ENCODE measurements at places on chromosomes 5 and 9.

GRCh38 chr5:158958021-158958994, 141.4 kb downstream of the EBF1 start:
- no peak for DNase-seq

DNA sequence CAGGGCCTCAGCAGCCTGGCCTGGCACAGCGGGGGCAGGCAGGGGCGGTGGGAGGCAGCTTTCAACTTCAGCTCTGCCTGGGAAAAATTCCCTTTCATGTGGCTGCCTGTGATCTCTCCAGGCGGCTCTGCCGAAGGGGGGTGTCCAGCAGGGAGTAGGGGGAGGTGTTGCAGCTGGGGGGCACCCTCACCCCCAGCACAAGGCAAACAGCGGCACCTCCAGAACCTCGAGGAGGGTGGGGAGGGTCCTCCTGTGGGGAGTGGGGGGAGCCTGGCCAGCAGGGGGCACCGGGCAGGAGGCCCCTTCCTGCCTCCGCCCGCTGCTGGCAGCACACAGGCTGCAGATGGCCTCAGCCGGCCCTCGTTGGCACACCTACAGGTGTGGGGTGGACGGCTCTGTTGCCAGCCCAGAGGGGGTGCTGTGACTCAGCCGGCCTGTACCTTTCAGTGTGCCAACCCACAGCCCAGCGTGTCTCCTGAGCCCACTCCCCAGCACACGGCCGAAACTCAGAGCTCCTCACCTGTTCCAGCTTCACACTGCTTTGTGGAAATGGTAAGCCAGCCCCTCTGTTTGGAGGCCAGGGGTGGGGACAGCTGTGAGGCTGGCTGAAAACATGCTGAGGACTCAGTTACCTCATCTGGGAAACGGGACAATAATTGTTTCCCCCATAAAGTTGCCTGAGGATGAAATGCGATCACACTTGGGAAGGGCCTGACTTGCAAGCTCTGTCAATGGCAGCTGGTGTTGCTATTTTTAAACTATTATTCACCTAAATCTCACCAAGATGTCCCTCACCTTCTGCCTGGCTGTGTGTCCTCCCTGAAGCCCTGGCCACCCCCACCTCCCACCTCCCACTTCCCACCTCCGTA, 37.0 kb downstream of the CXXC5 start:
- DNase-seq: no peak

DNA sequence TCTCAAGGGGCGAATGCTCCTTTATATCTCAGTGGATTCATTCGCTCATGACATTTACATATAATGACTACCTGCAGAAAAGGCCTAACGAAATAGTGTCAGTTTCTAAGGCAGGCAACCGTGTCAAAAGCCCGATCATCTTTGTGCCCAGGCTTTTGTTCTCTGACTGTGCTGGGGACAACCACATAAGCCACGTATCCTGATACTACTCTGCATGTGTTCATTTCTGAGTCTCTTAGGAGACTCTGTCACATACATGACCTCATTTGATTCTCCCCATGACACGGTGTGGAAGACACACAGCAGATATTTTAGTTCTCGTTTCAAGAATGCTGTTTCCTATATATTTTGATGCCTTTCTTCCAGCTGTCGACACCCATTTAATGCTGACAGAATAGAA, 598.5 kb downstream of the BNC2 start:
- DNase-seq: no peak

DNA sequence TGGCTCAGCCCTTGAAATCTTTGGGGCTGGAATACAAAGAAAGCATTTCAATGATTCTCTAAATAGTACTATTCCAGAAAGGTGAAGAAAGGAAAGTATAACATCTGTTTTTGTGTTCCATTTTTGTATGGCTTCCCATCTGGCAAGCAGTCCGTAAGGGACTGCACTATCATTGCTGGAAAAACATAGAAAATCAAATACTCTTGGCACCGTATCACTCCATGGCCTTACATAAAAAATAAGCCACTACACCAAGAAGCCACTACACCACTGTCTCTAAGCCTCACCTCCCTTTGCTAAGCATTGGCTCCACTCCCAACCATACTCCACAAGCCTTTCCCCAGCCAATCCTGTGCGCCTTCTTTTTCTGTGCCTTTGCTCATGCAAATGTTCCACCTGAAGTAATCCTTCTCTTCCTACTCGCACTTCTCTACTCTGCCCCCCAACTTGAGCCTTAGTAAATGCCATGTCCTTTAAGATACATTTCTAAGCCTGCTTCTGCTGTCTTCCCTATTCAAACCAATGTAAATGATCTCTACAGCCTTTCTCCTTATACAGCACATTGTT, 454.6 kb upstream of the TUSC1 start:
- no peak for DNase-seq

GRCh38 chr5:101212942-101213514, 309.9 kb upstream of the ST8SIA4 start:
- DNase-seq: no peak

DNA sequence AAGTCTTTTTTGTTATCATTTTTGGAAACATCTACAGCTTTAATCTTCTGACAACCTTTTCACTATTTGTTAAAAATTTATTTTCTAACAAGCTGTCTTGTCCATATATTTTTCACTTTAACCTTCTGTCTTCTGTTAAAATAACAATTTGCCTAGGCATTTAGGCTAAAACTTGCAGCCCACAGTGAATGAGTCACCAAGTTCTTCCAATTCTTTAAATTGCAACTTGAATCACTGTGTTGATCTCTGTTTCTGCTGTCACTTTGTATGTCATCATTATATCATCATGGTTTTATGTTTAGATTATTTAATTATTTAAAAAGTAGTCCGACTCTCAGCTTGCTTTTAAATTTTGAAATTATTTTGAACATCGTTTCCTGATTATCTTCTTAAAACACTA, 473.8 kb upstream of the PTPRD start:
- DNase-seq: no peak

GRCh38 chr9:36424289-36425055, 24.4 kb upstream of the RNF38 start:
- DNase-seq: no peak

DNA sequence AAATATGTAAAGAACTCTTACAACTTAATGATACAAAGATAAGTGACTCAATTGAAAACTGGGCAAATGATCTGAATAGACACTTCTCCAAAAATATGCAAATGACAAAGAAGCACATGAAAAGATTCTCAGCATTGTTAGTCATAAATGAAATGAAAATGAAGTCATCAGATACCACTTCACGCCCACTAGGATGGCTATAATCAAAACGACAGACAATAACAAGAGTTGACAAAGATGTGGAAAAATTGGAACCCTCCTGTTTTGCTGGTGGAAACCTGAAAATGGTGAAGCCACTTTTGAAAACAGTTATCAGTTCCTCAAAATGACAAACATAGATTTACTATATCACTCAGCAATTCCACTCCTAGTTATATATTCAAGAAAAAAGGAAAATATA, 7.9 kb upstream of the SYK start:
- DNase-seq: no peak

DNA sequence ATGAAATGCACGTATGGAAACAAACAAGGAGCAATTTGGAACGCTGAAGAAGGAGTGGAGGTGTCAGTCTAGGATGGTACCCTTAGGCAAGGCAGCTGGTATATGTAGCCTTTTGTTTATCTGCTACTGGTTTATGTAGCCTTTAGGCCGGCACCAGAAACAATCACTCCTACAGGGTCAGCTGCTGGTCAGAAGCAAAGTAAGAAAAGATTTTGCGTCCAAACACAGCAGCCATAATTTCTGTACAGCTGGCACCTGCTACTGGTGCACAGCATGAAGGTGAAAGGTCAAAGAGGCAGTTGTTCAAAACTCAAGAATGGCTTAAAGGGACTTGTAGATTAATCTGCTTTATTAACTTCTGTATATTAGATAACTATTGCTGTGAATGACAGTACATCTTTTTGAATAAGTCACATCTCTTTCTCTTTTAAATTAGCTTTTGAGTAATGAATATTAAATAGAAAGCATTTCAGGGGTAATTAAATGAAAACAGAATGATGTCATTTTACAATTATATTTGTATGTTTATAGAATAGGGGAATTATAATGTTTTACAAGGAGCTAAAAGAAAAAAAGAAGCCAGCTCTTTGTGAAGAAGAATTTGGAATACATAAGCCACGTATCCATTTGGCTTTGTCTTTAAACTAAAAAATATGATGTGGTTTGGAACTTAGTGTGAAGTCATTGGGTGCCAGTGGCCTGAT, 33.1 kb upstream of the TLX3 start:
- no peak for DNase-seq

DNA sequence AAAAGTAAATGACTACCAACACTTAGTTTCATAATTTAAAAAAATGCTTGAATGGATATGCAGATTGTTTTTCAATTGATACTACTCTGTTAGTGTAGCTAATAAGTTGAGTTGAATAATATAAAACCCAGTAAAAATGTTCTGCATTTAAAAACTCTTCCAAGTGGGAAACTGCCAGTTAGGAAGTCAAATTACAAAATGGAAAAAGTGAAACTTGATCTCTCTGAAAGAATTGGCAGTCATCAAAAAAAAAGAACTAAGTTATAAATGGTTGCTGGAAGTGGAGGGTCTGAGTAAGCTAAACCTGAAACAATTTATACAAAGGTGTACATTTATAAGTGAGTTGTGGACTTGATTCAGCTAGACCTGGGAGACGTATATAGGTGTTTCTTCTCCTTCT, 52.4 kb downstream of the VCAN start:
- no peak for DNase-seq

DNA sequence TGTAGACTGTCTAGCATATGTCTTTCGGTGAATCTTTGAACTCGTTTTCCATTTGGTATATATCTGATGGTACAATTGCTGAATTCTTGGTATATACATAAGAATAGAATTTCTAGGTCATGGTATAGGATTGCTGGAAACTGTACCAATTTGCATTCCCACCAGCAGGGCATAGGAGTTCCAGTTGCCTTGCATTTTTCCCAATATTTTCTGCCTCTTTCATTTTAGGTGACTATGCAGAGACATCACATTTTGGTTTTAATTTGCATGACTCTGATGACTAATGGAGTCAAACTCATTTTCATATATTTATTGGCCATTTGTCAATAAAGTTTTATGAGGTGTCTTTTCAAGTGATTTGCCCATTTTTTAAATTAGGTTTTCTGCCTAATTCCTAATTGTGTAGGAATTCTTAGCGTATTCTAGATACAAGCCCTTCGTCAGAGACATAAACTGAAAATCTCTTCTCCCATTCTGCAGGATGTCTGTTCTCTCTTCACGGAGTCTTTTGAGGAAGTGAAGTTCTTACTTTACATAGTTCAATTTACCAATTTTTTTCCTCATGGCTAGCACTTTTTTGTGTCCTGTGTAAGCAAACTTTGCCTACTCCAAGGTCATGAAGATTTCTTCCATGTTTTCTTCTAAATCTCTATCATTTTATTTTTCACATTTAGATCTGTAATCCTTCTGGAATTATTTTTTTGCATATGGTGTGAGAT, 28.9 kb upstream of the PDCD1LG2 start:
- no peak for DNase-seq

DNA sequence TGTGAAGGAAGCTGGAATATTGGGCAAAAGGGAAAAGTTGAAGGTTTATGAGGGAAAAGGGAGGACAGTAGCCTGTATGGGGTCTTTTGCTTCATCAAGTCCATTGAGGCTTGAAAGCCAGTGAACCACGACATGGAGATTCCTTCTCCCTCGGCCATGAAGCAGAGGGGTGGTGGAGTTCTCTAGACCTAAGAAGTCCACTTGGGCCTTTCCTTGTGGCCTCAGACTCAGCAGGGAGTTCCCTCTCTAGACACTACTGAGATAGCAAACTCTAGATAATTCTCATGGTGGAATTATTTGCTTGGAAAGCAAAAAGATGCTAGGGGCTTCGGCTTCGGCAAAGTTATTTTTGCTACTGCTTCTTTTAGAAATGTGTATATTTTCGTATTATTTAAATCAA, 78.5 kb downstream of the FOXD1 start:
- no peak for DNase-seq

DNA sequence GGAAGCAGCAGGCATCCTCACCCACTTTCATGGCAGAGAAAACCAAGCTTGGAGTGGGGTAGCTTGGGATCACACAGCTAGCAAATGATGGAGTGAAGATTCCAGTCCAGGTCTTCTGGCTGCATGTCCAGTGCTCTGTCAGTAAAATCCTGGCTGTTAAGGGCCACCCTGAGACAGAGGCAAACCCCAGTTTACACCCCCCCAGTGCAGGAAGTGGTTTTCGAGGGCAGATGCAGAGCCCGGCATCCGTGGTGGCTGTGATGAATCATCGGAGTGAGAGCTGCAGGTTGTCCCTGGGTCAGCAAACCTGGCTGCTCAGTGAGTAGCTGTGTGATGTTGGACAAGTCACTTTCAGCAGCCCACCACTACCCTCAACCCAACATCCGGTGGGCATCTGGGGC, 115.4 kb downstream of the RGS3 start:
- DNase-seq: peak; percentile 73

- no peak for DNase-seq
Measured at GRCh38 chr9:34271265-34272006, 57.6 kb downstream of the KIF24 start.

DNA sequence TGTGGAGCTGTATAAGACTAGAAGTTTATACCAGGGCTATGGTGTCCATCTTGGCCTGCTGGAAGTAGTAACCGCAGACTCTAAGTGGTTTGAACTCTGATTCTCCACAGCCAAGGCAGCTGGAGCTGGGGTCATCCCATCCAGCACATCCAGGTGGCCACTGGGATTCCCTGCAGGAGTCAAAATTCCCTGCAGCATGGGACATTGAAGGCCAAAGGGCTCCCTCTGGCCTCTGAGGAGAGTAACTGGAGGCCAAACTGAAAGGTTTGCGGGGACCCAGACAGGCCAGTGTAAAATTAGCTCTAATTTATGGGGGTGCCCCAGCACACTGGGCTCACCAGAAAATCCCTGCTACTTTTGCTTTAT, 12.2 kb upstream of the PRXL2C start:
- DNase-seq: no peak

- peak; percentile 34 for DNase-seq
Measured at GRCh38 chr9:126490871-126491567, 122.7 kb upstream of the LMX1B start.

DNA sequence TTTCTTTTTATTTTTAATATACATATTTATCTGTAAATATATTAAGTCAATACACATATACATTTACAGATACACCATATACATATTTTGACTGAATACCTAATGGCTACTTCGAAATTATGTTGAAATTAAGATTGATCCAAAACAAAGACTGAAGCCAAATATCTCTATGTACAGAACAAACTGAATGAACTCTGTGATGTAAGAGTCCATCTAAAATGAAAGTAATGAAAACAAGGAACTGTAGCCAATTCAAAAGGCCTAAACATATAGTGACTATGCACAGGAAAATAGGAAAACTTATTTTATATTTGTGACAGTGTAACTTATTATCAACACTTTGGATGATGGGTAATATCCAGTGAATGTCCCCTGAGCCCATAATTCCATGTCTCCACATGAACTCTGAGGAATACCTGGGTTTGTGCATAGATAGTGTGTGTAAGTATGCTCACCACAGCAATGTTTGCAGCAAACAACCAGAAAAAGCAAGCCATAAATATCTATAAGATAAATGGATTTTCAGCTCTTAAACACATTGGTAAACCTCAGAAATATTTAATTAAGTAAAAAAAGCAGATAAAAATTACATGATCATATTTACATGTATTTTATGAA, 517.2 kb upstream of the CDH6 start:
- no peak for DNase-seq
